ENCODE measurements at places on chromosomes 3 and 15. TPM values are rescaled to one million over a fixed set of nuclear protein-coding genes. Genes with fewer than 3 reads are reported as not detected.

DNA sequence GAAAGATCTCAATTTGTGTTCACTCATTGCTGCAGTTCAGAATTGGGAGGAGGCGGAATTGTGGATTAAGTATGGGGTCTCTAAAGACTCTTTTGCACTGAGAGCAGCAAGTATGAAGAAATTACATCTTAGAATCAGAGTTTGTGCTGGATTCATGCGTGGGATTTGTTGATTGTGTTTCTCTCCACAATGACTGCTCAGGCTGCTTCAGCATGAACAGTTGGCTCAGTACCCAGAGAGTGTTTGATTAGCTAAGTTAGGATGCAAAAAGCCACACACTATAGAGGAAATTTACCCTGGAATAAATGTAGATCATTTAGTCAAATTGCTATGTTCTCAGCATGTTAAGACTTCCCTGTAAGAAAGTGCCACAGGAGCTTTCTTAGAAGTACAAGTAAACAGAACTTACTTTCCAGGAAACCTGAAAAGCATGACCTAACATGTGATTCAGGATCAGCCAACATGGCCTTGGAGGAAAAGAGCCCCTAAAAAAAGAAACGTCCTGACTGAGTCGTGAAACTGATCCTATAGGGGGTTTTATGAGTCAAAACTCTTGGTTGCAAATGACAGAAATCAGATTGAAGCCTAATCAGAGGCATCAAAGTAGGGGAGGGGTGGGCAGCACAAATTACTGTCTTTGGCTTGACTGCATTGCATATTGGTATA, 32.6 kb downstream of the HHLA2 start:
- no peak for DNase-seq

- DNase-seq, result no peak
Measured at GRCh38 chr15:31390029-31390428, 63.4 kb downstream of the KLF13 start.

- DNase-seq, result no peak
Measured at GRCh38 chr15:78923015-78923414, 21.8 kb downstream of the CTSH start.

DNA sequence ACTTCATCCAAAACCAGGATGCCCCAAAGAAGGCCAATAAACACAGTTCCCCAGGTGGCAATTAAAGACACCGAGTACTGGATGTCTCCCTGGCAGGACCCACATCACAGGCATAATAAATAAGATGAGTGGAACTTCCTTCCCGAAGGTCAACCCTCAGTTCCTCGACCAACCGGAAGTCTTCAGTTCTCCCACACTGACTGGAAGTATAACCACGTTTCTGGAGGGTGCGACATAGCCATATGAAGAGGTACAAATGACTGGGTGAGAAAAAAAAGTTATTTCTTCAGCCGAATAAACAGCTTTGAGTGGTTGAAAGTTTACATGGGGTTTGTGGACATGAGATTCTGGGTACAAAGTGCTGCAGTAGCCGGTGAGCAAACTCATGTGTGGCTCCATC, 34.6 kb upstream of the MUC13 start:
- no peak for DNase-seq

- DNase-seq, result no peak
Measured at GRCh38 chr15:35838424-35839111, 292.6 kb upstream of the DPH6 start.

GRCh38 chr3:20648921-20649381, 462.9 kb upstream of the SGO1 start:
- DNase-seq, result no peak

DNA sequence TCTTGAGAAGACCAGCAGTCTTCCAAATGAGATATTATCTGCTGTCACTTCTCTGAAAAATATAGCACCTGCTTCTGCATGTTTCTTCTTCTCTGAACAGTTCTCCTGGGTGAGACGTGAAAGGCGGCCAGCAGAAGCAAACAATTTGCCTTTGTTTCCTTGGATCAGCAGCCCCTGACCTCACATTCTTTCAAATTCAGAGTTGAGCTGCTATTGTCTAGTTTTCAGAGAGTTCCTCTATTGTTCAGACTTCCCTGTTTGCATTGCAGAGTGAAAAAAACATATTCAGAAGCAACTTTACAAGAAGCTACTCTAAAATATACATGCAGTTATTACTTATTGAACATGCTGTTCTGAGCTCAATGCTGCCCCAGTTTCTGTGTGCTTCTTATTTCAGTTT, 653.6 kb downstream of the NAALADL2 start:
- DNase-seq, result no peak

- no peak for DNase-seq
Measured at GRCh38 chr3:73543412-73543811, 81.3 kb downstream of the PDZRN3 start.

DNA sequence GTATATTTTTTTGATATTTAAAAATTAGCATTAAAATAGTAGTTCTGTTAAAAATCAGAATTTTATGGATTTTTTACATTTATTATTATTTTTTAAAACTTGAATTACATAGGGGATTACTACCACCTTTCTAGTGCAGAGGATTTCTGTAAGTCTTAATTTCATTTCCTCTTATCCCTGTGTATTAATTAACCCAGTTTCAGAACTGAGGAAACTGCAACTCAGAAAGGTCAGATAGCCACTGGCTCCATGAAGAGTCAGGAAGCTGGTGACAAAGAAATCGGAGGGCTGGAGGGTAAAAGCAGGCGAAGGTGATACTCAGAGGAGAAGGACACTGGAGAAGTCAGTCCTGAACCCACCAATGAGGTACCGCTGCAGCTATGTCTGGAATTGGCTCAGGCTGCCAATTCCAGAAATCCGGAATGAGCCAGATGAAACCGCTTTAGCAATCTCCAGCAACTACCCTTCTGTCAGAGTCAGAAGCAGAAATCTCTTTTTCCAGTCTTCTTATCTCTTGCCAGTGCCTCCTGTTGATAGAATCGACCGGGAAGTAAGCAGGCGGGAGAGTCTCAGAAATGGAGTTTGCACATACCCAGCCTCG, 308.5 kb downstream of the SV2B start:
- no peak for DNase-seq

DNA sequence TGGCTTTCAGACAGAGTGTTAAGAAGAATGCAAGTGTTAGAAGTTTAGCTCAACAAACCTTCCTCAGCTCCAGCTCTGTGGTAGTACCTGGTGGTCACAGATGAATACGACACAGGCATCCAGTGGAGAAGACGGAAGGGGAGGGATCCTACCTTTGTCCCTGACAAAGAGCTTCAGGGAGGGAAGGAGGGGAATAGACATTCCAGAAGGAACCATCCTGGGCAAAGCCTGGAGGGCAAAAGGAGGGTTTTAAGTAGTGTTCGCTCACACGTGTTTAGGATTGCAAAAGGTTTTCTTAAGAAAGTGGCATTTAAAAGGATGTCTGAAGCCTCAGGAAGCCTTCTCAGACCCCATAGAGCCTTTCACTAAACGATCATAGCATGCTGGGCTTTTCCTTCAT, 2.8 kb downstream of the CHCHD4 start:
- DNase-seq, result no peak

DNA sequence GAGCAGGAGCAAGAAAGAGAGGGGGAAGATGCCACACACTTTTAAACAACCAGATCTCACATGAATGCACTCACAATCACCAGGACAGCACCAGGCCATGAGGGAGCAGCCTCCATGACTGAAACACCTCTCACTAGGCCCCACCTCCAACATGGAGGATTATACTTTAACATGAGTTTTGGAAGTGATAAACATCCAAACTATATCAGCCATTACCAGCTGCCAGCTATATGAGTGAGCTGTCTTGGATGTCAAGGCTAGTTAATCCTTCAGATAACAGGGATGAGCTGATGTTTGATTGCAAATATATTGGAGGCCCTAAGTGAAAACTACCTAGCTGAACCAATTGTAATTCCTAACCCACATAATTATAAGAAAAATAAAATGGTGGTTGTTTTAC, 108.4 kb upstream of the DCBLD2 start:
- no peak for DNase-seq

- no peak for DNase-seq
Measured at GRCh38 chr3:179227349-179227748, 23.6 kb downstream of the KCNMB3 start.

- no peak for DNase-seq
Measured at GRCh38 chr3:181431748-181432147, 280.0 kb upstream of the SOX2 start.

- DNase-seq, result no peak
Measured at GRCh38 chr15:55344206-55344605, 25.2 kb downstream of the PIGB start.

GRCh38 chr15:51620641-51621040, 1.9 kb downstream of the DMXL2 start:
- DNase-seq, result no peak

DNA sequence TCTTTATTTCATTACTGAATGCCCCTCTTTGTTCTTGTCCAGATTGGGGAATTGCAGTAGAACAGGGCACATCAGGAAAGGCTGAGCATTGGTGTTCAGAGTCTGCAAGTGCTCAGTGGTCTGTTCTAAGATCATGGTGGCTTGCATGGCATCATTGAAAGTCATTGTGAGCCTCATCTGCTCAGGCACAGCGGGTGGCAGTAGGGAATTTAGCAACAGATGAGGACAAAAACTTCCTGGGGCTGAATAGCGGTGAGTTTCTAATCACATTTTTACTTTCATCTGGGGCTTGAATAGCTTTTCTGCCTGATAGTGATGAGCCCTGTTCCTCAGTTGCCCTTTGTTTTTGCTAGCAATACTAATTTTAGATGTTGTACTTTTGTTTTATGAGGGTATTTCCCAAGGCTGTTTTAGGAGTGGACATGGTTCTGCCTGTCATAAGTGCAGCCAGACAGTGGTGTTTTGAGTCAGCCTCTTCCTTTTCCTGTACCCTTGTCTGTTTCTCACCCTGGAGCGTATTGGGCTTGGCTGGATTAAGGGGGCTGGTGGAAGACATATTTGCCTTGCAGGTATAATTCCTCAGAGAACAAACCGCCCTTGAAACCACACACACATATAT, 127.2 kb upstream of the IL12A start:
- no peak for DNase-seq

Gene MTMR10
- polyA plus RNA-seq, result 48.6 TPM

Gene SLC2A2
- polyA plus RNA-seq, result 23.3 TPM

Gene CCDC51
- 27.7 TPM for polyA plus RNA-seq

Gene EFHB
- 8.6 TPM for polyA plus RNA-seq

Gene LRTM1
- polyA plus RNA-seq, result not detected

Measured in left renal cortex interstitium (tissue), 4 donors.